ENCODE measurements at places on chromosomes 2 and 18.

- DNase-seq, result no peak
These were observed 289.6 kb downstream of the CDH2 start for GRCh38 chr18:27887287-27887686.

GRCh38 chr2:41998186-41999127 lies 49.4 kb upstream of the PKDCC start:
- DNase-seq, result no peak

GRCh38 chr2:206518997-206519396 lies 75.7 kb downstream of the ADAM23 start:
- no peak for DNase-seq

- DNase-seq, result no peak
These were observed 23.7 kb downstream of the MARCHF7 start for GRCh38 chr2:159736048-159736447.

DNA sequence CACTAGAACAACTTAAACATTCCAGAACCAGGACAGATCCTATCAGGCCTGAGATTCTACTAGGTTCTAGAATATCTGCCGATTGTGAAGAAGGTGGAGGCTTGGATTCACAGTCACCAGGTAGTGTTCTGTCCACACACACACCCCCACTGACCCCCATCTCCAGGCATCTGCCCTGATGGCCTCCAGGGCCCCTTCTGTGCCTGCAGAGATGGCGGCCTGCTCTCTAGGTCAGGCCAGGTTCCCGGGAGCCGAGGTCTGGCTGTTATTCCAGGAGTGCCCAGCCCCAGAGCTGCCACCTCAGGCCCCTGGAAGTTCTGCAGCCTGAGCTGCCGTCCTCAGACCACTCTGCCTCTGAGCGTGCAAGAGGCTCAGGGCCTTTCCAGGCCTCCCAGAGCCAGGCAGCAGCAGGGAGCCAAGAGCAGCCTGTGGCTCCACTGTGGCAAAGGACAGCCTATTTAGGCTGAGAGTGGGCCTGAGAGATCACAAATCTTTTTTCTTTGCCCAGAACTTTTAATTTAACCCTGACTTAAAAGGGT lies 96.2 kb upstream of the ASAP2 start:
- DNase-seq, result no peak

DNA sequence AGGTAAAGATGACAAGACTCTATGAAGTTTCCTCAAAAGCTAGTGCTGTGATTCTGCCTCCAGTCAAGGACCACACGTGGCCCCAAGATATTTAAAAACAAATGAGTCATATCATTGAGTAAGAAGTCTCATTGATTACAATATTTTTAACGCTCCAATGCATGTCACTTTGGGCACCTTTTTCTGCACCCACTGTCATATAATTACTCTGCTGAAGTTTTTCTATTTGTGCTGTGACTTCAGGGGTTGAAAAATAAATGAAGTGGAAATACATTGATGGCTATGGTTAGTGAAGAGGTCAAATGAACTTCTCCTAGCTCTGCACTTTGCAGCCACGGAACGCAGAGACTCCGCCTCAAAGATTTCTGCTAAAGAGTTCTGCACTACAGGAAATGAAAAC lies 344.3 kb upstream of the KYNU start:
- DNase-seq, result no peak

DNA sequence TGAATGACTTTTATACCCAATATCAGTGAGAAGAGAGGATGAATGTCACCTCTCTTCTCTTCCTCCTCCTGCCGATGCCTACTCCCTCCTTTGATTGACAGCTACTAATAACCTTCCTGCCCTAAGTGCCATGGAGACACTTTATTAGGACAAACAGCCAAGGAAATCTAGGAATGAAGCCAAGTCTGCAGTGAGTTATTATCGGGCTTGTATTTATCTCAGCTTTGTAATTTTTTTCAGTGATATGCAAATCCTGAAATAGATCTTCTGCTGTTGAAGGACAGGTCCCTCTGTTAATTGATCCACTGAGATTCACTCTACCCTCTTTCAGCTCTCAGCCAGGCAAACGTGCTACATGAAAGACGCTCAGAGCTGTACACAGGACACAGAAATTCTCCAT lies 686.7 kb downstream of the TMEM182 start:
- no peak for DNase-seq

- no peak for DNase-seq
These were observed 438.7 kb upstream of the MYT1L start for GRCh38 chr2:2769481-2770431.

DNA sequence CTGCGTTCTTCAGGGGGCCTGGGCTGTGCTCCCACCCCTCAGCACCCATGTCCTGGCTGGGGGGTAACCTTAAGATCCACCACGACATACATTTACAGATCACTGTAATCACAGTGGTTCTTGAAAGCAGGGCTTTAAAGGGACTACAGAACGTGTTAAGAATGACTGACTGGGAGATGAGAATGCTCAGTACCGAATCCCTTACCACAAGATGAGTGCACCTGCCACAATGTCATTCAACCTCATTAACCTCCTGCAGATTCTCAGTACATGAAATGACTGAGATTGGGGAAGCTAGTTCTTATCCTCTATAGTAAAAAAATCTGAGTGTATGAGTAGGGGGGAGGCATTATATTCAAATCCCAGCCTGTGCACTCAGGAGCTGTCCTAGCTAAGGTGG lies 10.5 kb upstream of the PIEZO2 start:
- no peak for DNase-seq

- no peak for DNase-seq
These were observed 64.5 kb downstream of the BOD1L2 start for GRCh38 chr18:57211412-57211750.

GRCh38 chr2:188813857-188814256 lies 160.3 kb upstream of the COL3A1 start:
- DNase-seq, result no peak

DNA sequence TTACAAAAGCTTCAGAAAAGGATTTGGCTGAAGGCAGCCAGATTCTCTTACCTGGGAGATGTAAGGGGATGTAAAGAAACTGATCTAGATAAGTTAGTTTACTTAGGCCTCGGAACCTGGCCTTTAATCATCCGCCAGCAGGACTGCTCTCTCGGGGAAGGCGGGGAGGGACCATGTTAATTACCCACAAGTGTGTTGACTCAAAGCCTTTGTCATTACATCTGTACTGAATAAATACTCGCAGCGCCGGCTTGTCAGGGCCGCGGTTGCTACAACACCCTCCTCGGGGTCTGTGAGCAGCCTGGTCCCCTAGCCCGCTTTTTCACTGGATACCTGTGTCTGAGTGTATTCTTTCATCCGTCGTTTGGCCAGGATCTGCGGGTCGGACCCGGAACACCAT lies 6.7 kb downstream of the CHMP3 start:
- no peak for DNase-seq
